Muscle of back (tissue), 13 donors: ENCODE measurements at places on chromosomes 13 and 19. TPM values are rescaled to one million over a fixed set of nuclear protein-coding genes. Genes with fewer than 3 reads are reported as not detected.

The RXFP2 gene
- not detected for polyA plus RNA-seq

The FXYD3 gene
- polyA plus RNA-seq = 12.8 TPM

- DNase-seq = no peak
These were observed 3.1 kb downstream of the CD33 start for GRCh38 chr19:51227966-51228365.

The CEACAM21 gene
- 1.9 TPM for polyA plus RNA-seq

- DNase-seq = peak; percentile 29
These were observed 9.9 kb downstream of the LMTK3 start for GRCh38 chr19:48501494-48502349.

The CCDC106 gene
- polyA plus RNA-seq = 14.5 TPM

GRCh38 chr13:114106991-114107685 is 25.3 kb downstream of the RASA3 start:
- peak; percentile 36 for DNase-seq

- DNase-seq = no peak
These were observed 24.7 kb upstream of the TIMM44 start for GRCh38 chr19:7968008-7968795.

DNA sequence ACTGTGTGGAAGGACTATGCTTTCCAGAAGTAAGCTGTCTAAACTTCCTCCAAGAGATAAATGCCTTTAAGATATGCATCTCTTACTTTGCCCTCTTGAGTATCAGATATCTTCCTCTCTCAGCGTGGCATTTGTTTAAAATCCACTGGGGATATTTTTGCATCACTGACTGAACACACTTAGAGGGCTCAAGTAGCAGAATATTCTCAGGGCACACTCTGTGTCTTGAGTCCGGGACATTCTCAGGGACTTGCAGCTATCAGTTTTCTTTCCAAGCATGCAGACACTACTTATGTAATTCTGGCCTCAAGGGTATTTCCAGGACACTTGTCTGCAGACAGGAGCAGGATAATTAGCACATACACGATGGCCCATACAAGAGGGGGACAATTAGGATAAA is 84.7 kb downstream of the ERCC5 start:
- DNase-seq = no peak
